NCI-H2081 treated with DMSO at 0.1 percent for 48 hours (cell line): ENCODE measurements at places on chromosomes 12 and 14.

GRCh38 chr14:99123208-99123870 is 148.7 kb downstream of the BCL11B start:
- no peak for DNase-seq

DNA sequence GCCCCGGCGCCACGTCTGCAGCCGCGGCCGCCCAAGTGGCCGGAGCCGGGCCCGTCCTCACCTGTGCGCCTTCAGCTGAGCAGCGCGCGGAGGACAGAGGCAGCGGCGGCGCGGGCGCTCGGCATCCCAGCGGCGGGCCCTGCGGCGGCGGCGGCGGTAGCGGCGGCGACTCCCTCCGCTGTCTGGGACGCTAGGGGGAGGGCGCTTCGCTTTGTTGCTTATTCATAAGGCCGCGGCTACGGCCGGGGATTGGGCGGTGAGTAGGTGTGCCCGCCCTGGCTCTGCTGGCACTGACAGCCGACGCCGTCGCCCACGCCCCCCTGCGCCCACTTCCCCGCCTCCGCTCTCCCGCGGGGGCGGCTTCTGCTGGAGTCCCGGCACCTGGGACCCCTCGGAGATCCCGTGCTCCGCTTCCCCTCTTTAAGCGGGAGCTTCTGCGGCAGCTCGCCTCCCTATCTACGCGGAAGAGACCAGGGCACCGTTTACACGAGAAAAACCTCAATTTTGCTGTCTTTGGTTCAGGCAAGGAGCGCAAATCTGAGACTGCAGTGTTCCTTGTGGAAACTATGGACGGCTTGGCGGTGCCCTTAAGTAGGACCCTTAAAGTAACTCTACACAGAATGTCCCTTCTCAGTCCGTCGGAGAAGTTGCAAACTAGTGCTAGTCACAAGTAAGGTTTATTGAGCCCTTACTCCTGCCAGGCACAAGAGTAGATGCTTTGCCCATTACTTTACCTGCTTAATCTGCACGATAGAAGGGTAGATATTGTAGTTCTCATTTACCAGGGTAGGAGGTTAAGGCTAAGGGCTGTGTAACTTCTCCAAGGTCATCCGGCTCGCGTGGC is at the start of gene ARMH4:
ARMH4 (minus strand) TSS at position 200 of the 844 bp plus-strand sequence. CDS start 12,855 bp downstream, outside the sequence.
- DNase-seq = peak; percentile 24

DNA sequence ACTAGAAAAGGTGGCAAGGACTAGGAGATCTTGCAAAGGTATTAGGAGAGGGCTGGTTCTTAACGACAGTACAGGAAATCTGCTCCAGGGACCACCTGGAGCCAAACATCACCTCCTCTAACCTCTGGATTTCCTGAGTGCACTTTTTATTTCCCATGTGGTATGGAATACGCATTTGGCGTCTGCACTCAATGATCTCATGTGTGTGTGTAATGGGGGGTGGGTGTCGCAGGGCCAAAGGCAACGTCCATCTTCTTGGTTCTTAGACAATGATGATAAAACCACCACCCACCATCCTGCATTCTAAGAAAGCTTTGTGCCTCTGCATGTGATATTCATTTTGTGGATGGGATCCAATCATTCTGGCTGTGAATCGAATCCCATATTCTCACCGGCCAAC is 68.8 kb downstream of the CLMN start:
- DNase-seq = no peak

DNA sequence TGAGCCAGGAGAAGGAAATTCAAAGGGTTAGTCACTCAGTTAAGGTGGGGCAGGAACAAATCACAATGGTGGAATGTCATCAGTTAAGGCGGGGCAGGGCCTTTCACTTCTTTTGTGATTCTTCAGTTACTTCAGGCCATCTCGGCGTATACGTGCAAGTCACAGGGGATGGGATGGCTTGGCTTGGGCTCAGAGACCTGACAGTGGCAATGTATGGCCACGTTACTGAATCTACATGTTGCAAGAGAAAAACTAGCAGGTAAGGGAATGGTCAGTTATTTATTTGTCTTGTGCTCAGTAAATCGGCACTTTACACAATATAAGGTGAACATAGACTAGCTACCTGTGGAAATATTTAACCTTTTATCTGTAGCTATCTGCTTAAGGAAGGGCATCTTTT is 11.9 kb downstream of the SLCO1B3 start:
- DNase-seq = no peak

DNA sequence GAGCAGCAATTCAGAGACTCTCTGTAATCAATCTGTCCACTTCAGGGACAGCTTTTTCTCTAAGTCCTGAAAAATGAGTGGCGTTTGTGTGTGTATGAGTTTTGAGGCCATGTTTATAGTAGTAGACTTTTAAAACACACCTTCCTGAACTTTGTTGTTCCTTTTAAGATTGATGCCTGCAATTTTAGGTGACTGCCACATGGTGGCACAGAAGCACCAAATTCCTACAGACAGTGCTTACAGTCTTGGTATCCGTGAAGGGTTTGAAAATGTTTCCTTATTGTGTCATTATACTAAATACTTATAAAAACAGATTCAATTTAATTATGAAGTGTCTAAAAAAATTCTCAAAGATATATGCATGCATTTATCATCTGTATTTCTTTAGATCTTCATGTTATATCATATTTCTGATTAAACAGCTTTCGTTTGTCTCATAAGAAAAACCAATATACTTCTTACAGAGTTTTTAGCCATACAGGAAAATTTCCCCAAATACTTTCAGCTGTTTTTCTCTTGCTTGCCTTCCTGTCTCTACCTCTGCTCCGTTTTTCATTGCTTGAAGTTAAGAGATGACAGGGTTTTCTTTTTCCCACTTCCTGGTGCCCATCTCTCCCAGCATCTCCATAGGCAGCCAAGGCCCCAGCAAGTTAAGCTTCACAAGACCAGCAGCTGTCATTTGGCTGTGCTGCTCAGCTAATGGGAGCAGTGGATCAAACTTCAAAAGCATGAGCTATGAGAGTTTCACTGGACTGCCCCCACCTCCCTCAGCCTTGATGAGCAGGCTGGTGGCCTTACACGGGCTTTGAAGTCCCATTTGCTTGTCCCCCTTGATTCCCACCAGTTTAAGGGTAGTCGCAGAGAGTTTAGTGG is 259.6 kb downstream of the AKAP6 start:
- no peak for DNase-seq
